ENCODE measurements at places on chromosomes 7 and 10. TPM values are rescaled to one million over a fixed set of nuclear protein-coding genes. Genes with fewer than 3 reads are reported as not detected.

CYP3A7 gene
- total RNA-seq: not detected

VIPR2 gene
- 0.07 TPM for total RNA-seq

ZCCHC24 gene
- 33.8 TPM for total RNA-seq

PAX4 gene
- total RNA-seq: not detected

CARD11 gene
- total RNA-seq: not detected

PMS2 gene
- 17.5 TPM for total RNA-seq

SERPINE1 gene
- total RNA-seq: 1,589 TPM

GIMAP8 gene
- 0.07 TPM for total RNA-seq

YKT6 gene
- total RNA-seq: 123 TPM

COL26A1 gene
- not detected for total RNA-seq

SLC29A3 gene
- total RNA-seq: 1.3 TPM

SLC29A4 gene
- total RNA-seq: 6.5 TPM

COL13A1 gene
- total RNA-seq: 38.9 TPM

DPP6 gene
- not detected for total RNA-seq

KCNIP2 gene
- total RNA-seq: 1.5 TPM

GIMAP1 gene
- 0.03 TPM for total RNA-seq

SPDYE5 gene
- not detected for total RNA-seq

CELF2 gene
- 18.1 TPM for total RNA-seq

DNTT gene
- not detected for total RNA-seq

TSPAN12 gene
- 5.2 TPM for total RNA-seq

EPO gene
- not detected for total RNA-seq

STAG3 gene
- 2.2 TPM for total RNA-seq

EBF3 gene
- 1.6 TPM for total RNA-seq

SFRP4 gene
- 95.2 TPM for total RNA-seq

NKX2-3 gene
- total RNA-seq: not detected

GNAT3 gene
- total RNA-seq: not detected

CCZ1 gene
- total RNA-seq: 43.1 TPM

TMEM26 gene
- 0.40 TPM for total RNA-seq

ELMO1 gene
- 0.43 TPM for total RNA-seq

IFIT1B gene
- total RNA-seq: not detected

MKX gene
- total RNA-seq: not detected

NANOS1 gene
- total RNA-seq: 1.5 TPM

CREB3L2 gene
- total RNA-seq: 56.7 TPM

ACSM6 gene
- not detected for total RNA-seq

BMPER gene
- 18.8 TPM for total RNA-seq

DLD gene
- 54.2 TPM for total RNA-seq

CYP3A5 gene
- total RNA-seq: not detected

BMI1 gene
- 72.2 TPM for total RNA-seq

GPC2 gene
- total RNA-seq: 1.0 TPM

THNSL1 gene
- total RNA-seq: 7.0 TPM

FGL2 gene
- 86.5 TPM for total RNA-seq

LARP4B gene
- total RNA-seq: 29.3 TPM

NOBOX gene
- not detected for total RNA-seq

ZNF853 gene
- 0.99 TPM for total RNA-seq

FAM25A gene
- total RNA-seq: not detected

PLAC9 gene
- 8.0 TPM for total RNA-seq

SLC26A5 gene
- total RNA-seq: not detected

RNF32 gene
- 0.33 TPM for total RNA-seq

UCMA gene
- not detected for total RNA-seq

SPAM1 gene
- total RNA-seq: not detected

OR2A5 gene
- total RNA-seq: not detected

CHN2 gene
- not detected for total RNA-seq

ZNF117 gene
- total RNA-seq: 6.4 TPM

ITGB1 gene
- total RNA-seq: 3,593 TPM

CEP55 gene
- 5.5 TPM for total RNA-seq

GPR15LG gene
- total RNA-seq: not detected

WBP1L gene
- 80.4 TPM for total RNA-seq

EPHB6 gene
- total RNA-seq: 18.4 TPM

IL15RA gene
- total RNA-seq: 5.0 TPM

All from smooth muscle cell of the pulmonary artery (primary cell).